ENCODE measurements at places on chromosomes 7 and 10.
A peak's percentile ranks its signal among the peaks of the same experiment; 100 is the strongest.

- no peak for DNase-seq
Observed at GRCh38 chr10:84118395-84119006, 20.8 kb upstream of the GHITM start.

DNA sequence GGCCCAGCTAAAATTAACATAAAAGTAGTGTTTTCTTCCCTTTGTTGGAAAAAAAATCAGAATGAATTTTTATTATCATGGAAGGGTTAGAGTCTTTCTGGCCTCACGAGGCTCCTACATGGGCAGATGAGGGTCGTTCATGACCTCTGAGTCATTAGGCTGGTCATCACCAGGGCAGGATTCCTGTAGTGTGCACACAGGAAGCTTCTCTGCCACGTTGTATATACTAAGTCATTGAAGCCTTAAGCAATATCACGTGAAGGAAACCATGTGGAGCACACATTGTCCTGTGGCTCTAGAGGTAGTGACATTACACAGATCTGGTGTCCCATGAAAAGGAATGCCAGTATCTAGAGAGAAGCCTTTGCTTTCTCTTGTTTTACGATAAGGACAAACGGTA, 84.7 kb upstream of the C1QL3 start:
- DNase-seq: no peak

DNA sequence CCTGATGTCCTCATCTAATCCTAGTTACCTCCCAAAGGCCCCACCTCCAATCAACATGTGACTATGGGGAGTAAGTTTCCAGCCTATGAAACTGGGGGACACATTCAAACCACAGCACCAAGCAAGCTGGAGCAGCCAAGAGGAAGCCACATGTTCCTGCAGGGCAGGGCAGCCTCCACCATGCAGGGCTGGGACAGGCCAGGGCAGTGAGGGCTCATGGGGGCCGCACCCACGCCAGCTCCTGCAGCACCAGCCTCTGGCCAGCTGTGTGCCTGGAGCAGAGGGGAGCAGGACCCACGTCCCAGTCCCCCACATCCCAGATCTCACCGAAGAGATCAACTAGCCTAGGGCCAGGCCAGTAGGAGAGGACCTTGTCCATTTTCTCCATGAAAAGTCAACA, 85.9 kb upstream of the INSIG1 start:
- no peak for DNase-seq

GRCh38 chr7:116185956-116186355, 24.4 kb upstream of the TES start:
- no peak for DNase-seq

- DNase-seq: no peak
Observed at GRCh38 chr10:75585294-75585693, 153.9 kb downstream of the LRMDA start.

DNA sequence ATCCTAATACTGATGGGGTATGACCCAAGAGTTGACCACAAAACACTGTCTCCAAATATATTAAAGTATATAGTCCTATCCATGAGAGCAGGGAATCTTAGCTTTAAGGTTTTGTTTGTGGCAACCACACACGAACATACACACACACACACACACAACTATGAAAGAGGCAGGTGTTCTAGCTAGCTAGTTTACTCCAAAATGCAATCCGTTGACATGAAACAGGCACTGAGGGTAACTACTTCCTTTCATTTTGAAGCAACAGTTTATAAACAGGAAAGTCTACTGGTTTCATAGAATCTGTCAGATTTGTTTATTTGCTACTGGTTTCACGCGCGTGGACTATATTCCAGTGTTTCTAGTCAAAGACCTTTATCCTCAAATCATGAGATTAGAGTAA, 14.8 kb downstream of the HTR5A start:
- no peak for DNase-seq

DNA sequence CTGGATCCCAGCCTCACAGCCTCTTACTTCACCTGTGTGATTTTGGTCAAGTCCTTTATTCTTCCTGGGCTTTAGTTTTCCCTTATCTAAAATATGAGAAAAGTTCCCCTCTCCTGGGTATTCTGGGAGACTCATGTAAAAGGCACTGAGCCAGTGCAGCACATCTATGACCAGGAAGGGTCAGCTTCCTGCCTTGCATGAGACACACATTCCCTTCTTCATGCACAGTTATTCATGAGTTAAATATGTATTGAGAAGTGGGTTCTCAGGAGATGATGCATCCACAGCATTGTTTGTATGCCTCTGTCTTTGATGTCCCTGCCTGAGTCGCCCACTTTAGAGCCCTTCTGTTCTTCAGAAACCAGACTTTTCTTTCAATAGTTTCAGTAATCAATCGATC, 33.3 kb downstream of the EGFR start:
- no peak for DNase-seq

GRCh38 chr7:100655908-100656674, at the start of gene ACTL6B:
ACTL6B (minus strand) TSS chr7:100656448; CDS start chr7:100656354, 94 bp downstream.
- peak; percentile 52 for DNase-seq

- DNase-seq: no peak
Observed at GRCh38 chr10:3972460-3973301, 187.7 kb upstream of the KLF6 start.

- no peak for DNase-seq
Observed at GRCh38 chr7:113154117-113154516, 35.8 kb upstream of the SMIM30 start.

GRCh38 chr10:26881600-26882331, 21.0 kb upstream of the ABI1 start:
- DNase-seq: peak; percentile 8

DNA sequence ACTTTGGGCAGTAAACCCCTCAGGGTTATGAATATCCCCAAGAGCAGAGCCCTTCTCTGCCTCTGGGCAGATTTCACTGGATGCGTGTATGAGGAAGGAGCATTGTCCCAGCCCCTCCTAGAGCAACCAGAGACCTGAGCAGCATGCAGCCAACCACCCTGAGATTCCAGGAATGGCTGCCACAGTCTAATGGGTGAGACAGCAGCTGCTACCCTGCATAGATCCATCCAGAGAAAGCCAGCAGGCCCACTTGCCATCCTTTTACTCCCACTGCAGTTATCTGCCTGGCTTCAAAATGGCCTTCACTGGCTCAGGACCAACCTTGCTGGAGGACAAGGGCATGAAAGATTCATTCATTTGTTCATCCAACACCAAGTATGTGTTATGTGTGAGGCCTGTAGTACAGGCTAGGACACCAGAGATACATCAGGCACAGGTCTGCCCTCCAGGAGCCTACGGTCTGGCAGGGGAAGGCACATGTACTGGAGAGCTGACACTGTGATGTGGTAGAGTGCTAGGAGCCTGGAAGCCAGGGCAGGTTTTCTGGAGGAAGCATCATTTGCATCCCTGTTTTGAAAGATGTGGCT, 26.2 kb upstream of the C10orf105 start:
- no peak for DNase-seq

DNA sequence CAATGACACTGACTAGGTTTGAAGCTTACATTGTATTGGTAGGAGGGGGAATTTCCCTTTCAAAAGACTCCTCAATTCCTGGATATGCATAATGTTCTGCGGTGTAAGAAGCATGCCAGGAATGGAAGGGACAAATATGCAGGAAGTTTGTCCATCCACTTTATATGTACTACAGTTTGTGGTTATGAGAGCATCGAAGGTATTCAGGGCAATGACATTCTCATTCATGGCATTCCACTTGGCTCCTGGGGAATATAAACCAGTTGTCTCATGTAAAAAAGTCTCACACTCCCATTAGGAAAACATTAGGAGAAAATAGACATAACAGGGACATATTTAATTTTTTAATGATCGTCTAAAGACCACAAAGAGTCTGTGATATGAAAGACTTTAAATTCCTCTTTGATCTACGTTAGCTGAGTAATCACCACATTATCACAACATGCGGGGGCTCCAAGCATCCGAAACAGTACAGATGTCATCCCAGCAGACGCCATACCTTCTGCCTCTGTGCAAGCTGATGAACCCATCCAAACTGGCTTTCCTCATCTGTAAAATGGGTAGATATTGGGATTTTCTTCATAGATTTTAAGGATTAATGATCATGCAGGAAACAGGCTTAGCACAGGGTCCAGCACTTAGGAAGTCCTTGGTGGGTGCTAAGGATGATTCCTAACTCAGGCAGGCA, 675.3 kb downstream of the INHBA start:
- DNase-seq: no peak

All from NCI-H510A treated with DMSO at 0.1 percent for 48 hours (cell line).